Stimulated activated naive B cell treated with anti-CD40 and anti-IgM and Interleukin-4, amounts not matched to agents 10 μg/mL and 1 μg/mL and 100 μg/mL, for 72 hours (primary cell): ENCODE measurements at places on chromosomes 4 and X.
A peak's percentile ranks its signal among the peaks of the same experiment; 100 is the strongest.

GRCh38 chr4:75514949-75515612 lies 808 bp downstream of the THAP6 start:
- DNase-seq, result no peak

DNA sequence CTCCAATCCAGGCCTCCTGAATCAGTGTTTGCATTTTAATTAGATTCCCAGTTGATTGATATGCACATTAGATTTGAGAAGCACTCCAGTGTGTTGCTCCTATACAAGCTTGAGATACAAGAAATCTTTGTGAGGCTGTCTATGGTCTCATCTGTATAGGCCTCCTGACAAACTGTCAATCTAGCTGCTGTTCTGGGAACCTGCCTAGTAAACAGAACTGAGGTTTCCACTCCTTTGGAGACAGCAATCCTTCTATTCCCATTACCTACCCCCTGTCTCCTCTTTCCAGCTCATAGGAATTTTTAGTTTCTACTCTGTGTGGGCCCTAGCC lies 306.1 kb upstream of the EMCN start:
- DNase-seq, result no peak

DNA sequence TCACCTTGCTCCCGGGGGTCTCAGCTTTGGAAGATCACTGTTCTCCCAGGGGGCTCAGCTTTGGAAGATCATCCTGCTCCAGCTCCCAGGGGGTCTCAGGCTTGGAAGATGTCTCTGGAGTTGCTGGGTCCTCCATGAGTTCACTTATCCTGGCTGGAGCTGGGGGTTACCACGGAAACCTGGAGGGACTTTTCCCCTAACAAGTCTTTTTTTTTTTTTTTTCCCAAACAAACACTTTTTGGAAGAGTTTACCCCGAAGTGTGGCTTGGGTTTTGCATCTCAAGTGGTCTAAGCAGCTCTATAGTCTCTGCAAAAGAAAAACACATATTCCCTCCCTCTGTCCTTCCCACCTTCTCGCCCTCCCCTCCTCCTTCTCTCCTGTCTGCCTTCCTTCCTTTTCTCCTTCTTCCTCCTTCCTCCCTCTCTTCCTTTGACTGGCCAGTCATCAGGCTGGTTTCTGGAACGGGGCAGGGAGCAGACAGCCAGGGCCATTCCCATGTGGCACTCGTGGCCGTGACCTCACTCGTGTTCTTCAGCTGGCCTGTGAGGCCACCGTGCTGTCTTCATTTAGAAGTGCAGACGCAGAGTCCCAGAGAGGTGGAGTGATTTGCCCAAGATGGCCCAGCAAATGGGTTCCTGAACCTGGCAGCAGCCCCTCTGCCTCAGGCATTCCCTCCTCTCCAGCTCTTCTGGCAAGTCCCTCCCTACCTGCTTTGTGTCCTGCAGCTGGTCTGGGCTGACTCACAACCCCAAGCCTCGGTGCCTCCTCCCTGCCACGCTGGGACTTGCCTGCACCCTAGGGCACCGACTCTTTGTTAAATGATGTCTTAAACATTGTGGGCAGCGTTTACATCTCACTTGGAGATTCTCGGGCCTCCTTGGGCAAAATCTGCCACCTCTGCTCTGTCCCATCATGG lies 25.9 kb upstream of the HMX1 start:
- DNase-seq, result no peak

GRCh38 chrX:68196939-68197791 lies 236.1 kb downstream of the OPHN1 start:
- peak; percentile 10 for DNase-seq

DNA sequence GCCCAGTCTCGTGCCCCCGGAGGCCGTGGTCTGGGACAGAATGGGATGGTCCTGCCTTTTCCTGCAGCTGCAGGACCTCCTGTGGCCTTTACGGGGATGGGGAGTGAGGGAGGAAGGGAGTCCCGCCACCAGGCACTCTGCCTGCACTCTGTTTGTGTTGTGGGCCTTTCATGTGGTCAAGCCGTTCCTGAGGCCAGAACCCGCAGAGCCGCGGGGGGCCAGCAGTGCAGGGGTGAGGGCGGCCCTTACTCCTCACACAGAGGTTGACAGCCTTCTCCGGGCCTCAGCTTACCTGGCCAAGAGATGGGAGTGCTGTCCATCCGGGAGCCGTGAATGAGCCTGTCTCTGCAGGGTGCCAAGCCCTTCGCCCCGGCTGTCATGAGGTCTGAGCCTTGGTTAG lies 230.7 kb downstream of the AFAP1 start:
- no peak for DNase-seq

DNA sequence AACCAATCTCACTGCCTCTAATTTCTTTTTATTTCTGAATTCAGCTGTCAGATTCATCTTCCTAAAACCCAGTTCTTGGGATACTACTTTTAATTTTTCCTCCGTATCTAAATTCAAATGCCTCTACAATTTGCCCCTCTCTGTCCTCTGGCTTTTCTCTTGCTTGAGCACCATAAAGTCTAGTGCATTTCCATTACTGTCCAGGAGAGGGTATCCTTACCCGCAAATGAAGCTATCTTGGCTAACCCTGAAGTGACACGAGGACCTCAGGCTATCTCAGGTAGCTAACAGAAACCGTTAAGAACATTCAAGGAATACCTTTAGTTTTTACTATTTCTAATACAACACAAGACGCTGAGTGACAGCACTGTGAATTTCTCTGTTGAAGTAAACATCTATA lies 49.4 kb upstream of the PRR32 start:
- DNase-seq, result no peak

- no peak for DNase-seq
These were observed 617.5 kb upstream of the CPEB2 start for GRCh38 chr4:14384824-14385223.

DNA sequence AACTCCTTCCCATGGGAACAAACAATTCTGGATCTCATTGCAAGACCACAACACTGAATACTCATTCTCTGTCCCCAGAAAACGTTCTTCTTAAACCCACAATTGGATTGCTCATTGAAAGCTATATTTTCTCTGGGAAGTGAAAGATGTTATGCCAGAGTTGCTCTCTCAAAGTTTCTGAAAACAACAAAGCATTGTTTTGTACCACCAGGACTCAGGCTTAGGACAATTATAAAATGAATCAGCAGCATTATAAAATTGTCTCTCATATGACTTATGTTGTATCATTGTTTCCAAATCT lies 26.5 kb downstream of the TFDP3 start:
- no peak for DNase-seq

GRCh38 chr4:78863254-78863869 lies 75.9 kb downstream of the PAQR3 start:
- no peak for DNase-seq

- DNase-seq, result no peak
These were observed 68.0 kb upstream of the MSX1 start for GRCh38 chr4:4791299-4792111.

DNA sequence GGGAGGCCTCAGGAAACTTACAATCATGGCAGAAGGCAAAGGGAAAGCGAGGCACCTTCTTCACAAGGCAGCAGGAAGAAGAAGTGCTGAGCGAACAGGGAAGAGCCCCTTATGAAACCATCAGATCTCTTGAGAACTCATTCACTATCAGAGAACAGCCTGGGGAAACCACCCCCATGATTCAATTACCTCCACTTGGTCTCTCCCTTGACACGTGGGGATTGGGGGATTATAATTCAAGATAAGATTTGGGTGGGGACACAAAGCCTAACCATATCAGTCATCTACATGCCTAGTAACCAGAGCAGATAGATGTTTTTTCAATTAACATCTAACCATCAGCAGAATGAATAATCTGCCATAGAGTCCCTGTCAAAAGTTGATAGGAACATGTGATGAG lies 30.4 kb downstream of the FAM13A start:
- DNase-seq, result no peak

- DNase-seq, result no peak
These were observed 101.8 kb downstream of the SH3KBP1 start for GRCh38 chrX:19785647-19786046.

DNA sequence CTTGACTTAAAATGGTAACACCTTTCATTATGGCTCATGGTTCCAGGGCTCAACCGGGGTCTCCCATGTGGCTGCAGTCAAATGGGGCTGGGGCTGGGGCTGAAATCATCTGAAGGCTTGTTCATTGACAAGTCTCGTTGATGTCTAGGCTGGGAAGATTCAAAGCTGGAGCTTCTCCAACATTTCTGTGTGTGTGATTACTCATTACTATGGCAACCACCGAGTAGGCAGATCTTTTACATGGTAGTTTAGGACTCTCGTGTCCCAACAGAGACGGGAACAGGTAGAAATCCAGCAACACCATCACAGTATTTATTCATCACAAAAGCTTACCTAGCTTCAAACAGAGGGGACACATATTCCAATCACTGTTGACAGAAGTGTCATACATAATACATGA lies 7.8 kb downstream of the YTHDC1 start:
- DNase-seq, result no peak

DNA sequence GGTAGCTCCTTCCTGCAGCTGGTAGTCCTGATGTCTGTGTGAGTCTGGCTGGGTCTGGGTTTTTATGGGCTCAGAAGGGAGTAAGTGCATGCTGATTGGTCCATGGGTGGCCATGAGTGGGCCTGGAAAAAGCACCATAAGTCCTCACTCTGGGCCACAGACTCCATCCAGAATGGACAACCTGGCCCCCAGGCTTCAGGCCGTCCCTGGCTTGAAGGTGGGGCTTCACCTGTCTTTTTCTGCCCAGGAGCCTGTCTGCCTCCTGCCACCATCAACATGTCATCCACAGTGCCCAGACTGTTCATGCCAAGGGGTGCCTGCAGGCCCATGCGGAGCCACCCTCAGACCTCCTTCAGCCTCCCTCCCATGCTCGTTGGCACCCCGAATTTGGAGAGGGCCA lies 620.0 kb downstream of the RAPGEF2 start:
- no peak for DNase-seq

DNA sequence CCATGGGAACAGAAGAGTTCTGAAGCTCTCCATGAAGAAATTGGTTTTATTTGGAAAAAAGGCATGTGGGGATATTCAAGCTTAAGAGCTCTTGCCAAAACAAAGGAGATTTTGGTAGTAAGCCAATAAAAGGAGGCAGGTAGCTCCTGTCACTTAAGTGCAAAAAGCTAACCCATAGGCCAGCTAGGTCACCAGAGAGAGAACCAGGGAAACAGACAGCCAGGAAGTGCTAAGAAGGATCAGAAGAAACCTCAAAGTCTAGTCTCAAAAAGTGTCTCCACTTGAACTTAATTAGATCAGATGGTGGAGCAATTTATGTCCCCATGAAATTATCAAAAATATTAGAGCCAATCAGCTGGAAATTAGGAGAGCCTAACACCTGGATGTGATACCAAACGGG lies 49.2 kb downstream of the CD40LG start:
- no peak for DNase-seq

- DNase-seq, result peak; percentile 97
These were observed at the start of gene COX18 for GRCh38 chr4:73069338-73070073. TSS of gene COX18 (minus strand) at chr4:73069716. CDS start at chr4:73069649, 67 bp downstream.

DNA sequence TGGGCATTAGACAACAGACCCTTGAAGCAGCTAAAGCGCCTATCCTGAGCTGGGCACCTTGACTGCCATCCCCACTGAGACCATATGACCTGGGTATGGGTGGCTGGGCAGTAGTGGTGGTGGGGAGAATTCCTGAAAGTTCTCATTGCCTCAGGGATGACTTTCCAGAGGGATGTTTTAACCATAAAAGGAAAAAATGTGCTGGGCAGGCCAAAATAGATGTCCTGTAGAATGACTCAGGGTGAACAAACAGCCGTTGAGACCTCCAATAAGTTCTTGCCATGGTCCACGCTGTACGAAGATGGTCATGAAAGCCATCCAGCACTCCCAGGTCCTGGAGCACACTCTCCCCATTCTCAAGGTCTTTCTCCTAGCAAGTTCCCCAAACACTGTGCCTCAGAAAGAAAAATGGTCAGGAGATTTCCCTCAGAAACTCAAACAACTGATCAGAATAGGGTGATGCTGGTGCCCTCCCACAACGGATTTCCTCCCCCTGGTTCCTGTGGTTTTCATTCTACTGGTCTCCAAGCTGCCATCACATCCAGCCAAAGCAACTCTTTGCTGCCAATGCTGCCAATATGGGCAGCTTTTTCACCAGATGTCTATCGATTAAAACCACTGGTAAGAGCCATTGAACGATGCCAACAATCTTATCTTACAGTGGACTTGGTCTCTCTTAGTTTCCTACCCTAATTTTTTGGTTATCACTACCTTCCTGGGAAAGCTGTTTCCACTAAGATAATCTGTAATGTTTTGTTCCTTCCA lies 11.2 kb downstream of the CDKN2AIP start:
- no peak for DNase-seq

DNA sequence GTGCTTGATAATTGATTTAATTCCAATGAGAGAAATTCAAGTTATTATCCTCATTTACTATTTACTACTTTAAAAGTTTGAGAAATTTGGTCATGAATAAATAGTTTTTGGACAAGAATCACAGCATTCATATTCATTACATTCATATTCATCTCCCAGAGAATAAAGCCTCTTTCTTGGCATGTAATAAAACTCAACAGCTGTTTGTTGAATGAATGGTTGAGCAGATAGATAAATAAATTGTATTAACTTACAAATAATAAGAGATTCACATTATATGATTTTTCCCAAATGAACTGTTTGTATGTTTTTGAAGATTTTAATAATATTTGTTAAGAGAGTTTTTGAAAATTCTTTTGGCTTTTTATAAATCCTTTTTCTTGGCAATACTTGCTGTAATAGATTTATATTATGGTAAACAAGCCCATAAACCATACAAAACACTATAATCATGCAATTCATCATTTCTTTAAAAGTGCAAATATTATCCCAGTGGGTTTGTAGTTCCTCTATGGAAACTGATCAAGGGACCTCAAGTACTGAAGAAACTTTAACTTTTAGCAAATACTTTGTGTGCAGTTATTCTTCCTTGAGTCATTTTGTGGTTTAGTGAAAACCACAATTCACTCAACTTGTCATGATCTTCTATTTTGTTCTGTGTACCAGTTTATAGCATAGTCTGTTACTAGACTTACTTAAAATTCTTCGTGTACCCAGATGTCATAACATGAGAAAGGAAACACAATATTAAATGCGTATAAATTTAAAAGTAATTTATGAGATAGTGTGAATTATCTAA lies 371.8 kb downstream of the ADGRL3 start:
- no peak for DNase-seq

DNA sequence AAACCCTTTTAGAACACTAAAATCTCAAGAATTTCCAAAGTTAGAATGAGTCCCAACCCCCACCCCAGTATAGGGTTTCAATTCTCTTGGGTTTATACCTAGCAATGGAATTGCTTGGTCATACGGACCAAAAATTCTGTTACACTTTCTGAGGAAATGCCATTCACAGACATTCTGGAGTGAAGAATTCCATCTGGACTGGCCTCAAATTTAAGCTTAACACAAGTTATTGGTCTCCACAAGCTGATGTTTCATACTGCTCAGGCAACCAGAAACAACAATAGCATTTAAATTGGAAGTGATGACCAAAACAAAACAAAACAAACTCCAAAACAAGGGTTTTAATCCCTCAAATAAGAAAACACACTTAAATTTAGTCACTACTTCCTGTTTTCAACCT lies 51.1 kb downstream of the GPC4 start:
- no peak for DNase-seq

DNA sequence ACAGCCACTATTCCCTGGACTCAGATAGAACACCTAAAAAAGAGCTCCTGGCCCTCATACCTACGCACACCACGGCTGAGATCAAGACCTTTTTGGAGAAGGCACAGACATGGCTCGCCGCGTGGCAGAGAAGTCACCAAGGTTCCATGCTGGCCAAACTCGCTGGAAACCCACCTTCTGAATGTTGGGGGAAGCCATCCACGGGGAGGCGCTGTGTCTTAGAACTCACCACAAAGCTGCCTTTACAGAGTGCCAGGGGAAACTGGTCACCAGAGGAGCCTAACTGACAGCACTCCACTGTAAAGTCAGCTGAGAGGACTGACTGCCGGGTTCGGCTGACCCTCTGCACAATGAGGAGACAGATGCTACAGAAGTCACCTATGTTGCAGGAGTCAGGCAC lies 97.9 kb downstream of the NEUROG2 start:
- DNase-seq, result no peak
